ENCODE measurements at places on chromosomes 5 and 9.
A peak's percentile ranks its signal among the peaks of the same experiment; 100 is the strongest.

GRCh38 chr5:1801967-1802295 is 724 bp downstream of the NDUFS6 start:
- no peak for DNase-seq

DNA sequence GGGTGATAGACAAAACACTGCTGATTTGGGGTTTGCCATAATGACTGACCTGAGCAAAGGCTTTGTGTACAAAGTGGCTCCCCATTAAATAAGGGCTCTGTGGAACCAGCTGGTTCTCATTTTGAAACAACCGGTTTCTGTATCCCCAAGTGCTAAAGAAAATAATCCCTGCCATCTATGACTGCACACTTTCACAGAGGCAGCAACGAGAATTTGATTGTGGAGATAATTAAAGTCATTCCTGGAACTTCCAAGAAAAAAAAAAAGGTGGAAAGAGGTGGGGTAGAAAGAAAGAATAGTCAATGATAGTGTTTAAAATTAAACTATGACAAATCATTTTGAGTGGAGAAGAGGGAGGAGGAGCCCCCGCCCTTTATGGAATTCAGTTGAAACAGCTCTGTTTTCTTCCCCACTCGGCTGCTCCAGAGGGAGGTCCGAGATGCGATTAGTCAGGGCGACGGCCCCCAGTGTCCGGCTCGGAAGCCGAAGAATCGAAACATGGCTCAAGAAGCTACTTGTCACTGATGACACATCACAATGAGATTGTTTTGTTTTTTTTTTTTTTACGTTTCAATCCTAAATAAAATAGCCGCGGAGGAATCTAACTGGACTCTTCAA is 38.4 kb downstream of the EBF1 start:
- DNase-seq, result no peak

DNA sequence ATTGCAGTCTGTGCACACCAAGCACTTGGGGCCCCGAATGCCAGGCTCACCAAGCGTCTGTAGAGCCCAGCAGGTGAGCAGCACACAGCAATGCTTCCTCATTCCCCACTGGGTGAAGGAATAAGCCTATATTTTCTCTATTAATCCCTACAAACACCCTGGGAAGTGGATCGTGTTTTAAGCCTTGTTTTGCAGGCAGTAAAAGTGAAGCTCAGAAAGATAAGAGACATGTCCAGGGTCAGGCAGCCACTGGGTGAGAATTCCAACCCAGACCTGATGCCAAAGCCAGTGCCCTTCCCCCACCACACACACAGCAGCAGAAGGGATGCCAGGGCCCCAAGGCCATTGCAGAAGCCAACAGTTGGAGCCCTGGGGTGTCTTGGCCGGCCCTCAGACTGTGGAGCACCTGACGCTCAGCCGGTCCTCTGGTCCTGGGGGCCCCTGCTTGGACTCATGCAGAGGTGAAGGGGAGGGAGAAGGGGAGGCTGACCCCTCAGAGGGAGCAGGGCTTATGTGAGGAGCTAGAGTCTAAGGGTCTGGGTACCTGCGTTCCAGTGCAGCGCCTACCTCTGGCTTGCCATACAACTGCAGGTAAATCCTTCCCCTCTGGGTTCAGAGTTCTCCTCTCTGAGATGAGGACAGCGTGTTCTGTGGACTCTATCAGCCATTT is 26.3 kb upstream of the SYNPO start:
- no peak for DNase-seq

GRCh38 chr5:18686253-18686652 is 1052.0 kb downstream of the TAF11L14 start:
- DNase-seq, result no peak

DNA sequence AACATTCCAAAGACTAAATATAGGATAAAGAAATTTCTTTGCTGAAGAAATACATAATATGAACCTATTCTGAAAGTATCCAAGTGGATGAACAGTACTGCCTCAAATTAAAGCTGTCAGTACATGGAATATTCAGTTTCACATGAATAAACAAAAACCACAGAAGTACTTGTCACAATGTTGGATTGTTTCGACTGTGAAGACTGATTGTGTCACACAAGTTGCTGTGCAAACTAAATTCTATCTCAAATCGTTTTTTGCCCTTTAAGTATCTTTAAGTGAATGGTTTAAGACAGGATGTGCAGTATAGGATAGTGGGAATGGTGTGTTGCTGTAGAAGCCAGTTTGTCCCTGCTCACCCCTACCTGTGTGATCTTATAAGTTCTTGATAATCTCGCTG is 137.4 kb upstream of the OTULINL start:
- no peak for DNase-seq

DNA sequence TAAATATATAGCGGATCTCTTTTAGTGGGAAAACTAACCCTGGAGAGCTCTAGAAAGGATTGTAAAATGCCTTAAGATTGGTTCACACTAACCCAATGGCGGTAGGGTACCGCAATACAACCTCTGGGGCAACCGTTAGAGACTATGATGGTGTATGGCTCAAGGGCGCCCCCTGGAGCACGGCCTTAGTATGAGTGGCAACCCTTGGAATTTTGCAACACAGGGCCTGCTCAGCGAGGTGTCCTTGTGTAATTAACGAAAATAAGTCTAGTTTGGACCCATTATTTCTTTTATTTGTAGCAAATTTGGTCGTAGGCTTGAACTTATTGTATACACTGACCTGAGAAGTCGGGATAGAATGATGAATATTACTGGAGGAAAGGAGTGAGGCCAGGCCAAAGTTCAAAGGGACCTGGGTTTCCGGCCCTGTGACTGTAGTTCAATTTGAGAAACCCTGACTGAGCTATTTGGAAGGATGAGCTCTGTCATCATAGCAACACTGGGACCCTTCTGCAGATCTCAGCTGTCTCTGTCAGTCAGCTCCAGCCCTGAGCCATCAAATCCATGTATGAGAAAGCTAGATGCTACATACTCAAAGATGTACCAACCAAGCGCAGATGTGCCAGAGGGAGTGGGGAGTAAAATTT is 54.8 kb downstream of the CAMK4 start:
- peak; percentile 84 for DNase-seq

- DNase-seq, result peak; percentile 32
These were observed at the start of gene ASS1 for GRCh38 chr9:130444565-130445221. Gene ASS1 (plus strand): TSS chr9:130444961. CDS start chr9:130452229, 7,268 bp downstream.

DNA sequence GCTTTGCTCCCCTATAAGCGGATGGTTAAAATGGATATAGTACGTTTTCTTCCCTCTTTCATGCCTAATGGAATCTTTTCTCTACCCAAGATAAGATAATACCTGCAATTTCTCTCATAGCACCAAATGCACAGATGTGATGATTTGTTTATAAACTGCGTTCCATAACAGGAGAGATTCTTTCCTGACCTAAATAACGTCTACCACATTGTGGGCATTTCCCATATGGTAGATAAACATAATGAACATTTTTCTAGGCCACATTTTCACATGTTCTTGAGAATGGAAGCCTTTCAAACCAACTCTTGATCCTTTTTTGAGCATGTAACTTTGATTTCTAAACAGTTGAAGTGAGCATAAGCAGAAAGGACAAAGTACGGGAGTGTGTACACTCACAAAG is 448.5 kb downstream of the CSNK1G3 start:
- no peak for DNase-seq

GRCh38 chr5:53276825-53277224 is 167.3 kb upstream of the MOCS2 start:
- no peak for DNase-seq

- no peak for DNase-seq
These were observed 617.0 kb upstream of the CDH18 start for GRCh38 chr5:20604992-20605391.

GRCh38 chr9:21552244-21553170 is 70.4 kb upstream of the IFNE start:
- DNase-seq, result no peak

DNA sequence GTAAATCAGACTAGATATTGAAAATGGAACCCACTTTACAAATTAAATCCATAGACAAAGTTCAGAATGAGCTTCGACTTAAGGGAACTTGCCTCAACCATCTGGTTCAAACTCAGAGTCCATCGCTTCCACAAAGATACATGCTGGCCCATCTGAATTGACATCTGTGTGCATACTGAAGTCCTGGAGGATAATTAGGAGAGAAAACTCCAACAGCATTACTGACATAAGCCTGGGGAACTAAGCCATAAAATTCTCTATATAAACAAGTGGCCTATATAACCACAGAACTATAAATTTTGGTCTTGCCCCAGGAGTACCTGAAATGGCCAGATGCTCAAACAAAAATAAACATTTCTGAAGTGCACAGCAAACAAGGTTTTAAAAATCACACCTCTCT is 94.4 kb downstream of the IZUMO3 start:
- DNase-seq, result no peak

DNA sequence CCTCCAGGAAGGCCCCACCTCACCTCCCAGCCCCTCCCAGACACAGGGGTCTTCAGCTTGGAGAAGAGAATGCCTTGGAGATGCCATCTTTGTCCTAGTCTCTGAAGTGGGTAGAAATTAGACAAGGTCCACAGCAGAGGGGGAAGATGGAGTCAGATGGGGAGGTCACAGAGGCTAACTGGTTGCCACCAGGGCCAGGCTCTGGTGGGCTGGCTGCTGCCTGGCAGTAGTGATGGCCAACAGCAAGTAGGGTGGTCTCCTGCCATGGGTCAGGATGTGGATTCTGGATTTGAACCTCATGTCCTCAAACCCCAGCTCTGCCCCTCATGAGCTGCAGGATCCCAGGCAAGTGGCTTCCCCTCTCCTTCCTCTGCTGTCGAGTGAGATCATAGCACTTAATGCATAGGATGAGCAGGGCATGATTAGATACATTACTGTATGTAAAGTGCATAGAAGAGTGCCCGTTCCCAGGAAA is 38.7 kb upstream of the NEK6 start:
- no peak for DNase-seq

- DNase-seq, result no peak
These were observed 4.5 kb downstream of the TMEM215 start for GRCh38 chr9:32787816-32788215.

GRCh38 chr9:107485458-107486043 is 4.0 kb downstream of the KLF4 start:
- no peak for DNase-seq

- DNase-seq, result no peak
These were observed 32.2 kb upstream of the BRD3 start for GRCh38 chr9:134100040-134100439.

- DNase-seq, result no peak
These were observed 25.5 kb upstream of the FBXW11 start for GRCh38 chr5:172031894-172032461.

GRCh38 chr9:117656002-117656401 is 48.2 kb upstream of the TLR4 start:
- DNase-seq, result no peak

DNA sequence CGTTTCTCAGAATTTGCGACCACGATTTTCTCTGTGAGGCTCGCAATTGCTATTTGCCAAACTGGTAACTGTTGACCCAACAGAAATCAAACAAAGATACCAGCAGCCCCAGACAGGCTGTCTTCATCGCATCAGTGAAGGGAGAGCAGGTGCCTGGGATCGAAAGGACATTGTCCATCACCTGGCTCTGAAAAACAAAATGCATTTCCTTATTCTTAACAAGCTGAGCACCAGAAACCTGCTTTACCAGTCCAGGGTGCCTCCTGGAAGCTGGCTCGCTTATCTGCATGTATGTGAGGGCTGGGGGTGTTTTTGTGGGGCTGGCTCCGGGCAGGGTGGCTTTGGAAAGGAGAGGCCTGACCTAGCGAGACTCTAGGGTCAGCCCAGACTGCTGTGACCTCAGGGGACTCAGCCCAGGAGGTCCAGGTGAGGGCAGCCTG is 24.7 kb downstream of the WWC1 start:
- no peak for DNase-seq

DNA sequence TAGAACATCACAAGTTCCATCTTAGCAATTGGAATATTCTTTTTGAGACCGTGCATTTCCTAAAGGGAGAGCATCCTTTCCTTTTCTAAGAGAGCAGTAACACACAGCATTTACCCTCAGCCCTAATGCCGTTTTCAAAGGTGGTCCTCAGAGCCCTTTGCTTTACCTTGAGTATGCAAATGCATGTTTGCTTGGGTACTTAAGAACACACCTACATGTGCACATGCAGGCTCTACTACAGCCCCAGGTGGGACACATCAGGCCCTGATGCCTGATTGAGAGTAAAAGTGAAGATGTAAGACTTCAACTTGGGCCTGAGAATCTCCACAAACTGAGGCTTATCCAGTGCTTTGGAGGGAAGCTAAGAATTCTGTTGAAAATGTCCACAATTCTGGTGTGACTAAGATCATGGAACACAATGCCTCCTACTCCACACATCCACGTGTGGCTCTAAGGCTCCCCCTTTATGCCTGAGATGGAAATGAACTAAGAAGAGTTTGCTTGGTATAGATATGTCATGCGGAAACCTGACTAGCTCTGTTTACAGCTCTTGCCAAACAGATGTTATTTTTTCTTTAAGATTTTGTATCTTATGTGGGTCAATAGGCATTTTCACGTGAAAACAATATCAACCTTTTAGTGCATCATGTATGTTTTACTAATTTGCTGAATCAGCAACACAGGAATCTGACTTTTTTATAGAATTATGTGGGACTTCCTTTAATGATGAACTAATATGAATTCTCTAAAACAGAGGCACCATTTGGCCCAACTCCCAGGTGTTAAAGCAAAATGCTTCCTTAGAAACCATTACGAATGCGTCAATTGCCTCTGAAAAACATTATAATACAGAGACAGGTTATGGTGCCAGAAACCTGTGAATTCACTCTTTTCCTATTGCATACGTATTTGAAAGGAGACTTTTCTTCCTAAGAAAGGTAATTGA is 48.9 kb upstream of the SLC2A8 start:
- no peak for DNase-seq

DNA sequence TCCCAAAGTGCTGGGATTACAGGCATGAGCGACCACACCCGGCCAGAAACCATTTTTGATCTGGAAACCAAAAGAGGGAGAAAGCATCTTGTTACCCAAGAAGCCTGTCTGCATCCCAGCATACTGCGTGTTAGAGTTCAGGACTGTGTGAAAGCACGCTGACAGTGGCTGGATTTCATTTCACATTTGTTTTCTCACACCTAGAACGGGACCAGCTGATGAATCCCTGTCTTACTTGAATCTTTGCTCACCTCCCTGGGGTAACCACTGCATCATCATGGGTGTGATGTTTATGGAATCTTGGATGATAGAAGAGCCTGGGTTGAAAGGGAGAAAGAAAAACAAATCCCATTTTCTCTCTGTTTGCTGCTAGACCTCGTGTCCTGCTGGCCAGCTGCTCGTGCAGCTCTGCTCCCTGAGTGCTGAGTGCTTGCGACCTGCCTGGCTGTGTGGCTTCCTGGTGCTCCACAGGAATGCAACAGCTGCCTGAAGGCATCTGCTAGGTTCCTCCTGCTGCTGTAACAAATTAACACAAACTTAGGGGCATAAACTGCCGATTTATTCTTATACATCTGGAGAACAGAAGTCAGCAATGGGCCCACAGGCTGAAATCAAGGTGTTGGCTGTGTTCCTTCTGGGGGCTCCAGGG is 378.3 kb upstream of the DAP start:
- no peak for DNase-seq

Measured in CD4-positive, alpha-beta T cell treated with Interleukin-21 for 1 hour (primary cell).